Breast epithelium (tissue), 4 donors: ENCODE measurements at places on chromosomes 4 and X.

DNA sequence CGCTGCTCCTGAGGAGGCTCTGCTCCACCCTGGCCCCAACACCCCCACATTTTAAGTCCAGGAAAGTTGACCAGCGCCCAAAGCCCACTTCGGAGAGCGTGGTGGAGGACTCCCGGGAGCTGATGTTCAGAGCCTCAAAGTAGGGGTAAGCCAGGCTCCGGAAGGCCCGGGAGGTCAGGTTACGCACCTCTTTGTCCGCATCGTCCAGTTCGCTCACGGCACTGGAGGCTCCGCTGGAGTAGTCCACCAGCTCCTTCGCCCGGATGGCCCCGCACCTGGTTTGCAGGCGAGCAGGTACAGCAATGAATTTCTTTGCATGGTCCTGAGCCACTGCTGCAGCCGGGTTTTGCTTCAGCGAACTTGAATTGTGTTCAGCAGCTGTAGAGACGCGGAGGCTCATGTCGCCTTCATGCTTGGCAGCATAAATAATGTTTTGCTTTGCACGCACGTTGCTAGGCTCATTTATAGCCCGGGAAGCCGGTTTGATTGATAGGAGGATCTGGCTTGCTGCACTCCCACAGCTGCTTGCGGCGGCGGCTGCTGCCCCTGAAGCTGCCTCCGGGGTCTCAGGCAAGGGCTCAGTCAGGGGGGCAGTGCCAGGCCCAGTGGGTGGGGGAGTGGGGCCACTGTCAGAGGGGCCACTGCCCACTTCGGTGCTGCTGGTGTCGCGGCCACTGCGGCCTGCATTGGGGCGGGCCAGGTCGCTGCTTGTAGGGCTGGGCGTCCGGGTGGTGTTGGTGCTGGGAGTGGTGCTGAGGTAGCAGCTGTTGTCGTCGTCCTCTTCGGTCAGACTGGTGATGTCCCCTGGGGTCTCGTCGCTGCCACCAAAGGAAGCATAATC, 4.8 kb downstream of the C4orf54 start:
- DNase-seq = no peak

DNA sequence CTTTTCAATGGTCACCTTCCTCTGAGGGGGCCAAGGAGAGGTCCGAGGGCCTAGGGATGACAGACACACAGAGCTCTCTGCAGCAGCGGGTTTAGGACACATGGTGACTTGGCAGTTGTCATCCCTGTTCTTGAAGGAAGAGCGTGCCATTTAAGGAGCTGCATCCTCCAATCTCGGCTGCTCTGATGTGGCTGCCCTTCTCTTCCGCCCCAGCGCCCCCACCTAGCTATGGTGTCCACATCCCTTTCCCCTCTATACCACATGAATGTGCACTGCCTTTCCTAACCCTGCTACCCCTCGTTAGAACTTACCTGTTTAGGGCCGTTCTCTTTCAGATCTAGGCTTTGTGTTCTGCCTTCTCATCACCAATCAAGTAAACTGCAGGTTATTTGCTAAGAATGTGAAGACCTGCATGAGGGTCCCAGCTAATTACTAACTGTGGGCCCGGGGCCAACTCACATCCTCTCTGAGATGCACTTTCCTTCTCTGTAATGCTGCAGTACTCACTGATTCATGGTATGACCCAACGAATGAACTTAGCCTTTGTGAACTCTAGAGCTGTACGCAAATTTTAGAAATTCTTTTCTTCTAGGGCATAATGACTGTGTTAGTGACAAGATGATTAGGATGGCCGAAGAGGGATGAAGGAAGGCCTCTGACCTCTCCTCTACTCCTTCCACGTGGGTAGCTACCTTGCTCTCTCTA, 38.2 kb downstream of the CHST7 start:
- DNase-seq = no peak

DNA sequence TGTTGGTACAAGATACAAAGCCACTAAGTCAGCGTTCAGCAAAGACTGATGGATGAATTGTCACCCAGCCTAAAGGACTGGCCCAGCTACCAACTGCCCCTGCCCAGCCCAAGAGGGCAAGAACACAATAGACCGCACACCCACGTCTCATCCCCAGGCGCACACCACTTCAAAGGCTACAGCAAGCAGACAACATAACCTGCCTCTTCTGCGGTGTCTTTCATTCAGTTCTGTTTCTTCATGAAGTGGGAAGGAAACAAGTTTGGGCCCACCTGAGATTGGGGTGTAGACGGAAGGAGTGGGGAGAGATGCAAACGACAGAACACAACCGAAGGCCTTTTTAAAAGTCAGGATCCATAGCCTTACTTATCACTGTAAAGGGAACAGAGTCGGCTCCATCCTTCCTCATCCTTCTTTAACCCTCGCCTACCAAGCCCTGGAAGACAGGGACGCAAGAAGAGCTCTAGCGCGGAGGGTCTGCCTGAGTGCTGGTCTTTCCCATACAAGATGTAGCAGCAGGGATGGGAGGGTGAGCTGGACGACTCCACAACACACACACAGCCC, 691 bp downstream of the SCARB2 start:
- DNase-seq = no peak

DNA sequence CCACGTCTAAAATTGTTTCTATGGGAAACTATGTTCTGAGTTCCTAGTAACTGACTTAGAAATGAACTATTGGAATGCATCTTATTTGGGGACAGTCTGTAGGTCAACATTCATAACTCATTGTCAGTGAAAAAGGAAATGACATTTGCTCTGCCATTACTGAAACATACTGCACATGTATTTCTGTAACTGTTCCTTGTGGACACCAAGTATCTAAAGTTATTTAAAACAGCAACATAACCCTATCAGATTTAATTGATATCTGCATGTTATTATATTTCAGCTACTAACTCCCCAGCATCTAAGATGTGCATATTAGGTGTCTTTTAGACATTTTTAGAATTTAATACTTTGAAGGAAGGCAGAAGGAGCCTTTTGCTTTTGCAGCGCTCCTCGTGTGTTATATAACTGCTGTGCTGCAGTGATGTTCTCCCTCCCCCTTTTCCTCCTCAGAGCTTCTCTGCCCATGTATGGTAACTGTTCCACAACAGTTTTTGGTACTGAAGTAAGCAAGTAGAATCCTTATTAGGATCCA, 37.2 kb upstream of the TMEM131L start:
- DNase-seq = no peak

- DNase-seq = no peak
Observed at GRCh38 chrX:486325-486724, 99.6 kb upstream of the PPP2R3B start.

DNA sequence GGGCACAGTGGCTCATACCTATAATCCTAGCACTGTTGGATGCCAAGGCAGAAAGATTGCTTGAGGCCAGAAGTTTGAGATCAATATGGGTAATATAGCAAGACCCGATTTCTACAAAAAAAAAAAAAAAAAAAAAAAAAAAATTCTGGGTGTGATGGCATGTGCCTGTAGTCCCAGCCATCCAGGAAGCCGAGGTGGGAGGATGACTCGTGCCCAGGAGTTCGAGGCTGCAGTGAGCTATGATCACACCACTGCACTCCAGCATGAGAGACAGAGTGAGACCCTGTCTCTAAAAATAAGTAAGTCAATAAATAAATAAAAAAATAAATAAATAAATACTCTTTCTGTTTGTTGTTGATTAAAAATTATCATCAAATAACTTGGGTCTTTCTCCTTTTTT, 62.4 kb upstream of the BMPR1B start:
- no peak for DNase-seq

DNA sequence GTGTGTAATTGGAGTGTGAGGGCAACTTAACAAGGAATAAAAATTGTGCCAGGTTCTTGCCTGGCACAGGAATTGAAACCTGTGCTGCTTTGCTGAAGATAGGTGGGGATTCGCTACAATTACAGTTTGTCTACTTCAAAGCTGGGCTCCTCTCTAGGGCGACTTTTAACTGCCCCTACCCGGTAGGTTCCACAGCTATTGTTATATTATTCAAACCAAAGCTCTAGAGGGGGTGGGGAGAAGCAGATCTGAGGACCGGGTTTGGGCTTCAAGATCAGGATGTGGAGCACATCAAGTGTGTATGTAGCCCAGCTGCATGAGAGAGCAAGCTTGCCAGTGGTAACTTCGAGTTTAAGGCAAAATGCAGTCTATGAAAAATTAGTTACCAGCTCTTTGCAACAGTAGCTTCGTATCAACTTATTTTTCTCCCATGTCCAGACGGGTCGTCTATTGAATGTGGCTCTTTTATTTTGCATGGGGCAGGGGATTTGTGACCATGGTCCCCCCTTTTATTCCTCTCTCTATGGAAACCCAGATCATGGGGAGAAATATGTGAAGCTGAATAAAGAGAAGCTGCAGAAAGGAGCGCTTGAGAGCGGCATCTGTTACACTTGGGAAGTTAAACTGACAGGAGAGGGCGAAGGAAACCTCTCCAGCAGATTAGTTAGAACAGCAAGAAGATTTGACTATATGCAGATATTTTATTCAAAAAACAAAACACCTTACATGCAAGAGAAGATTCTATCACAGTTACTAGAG, 3.2 kb upstream of the POU3F4 start:
- DNase-seq = no peak
